ENCODE measurements at places on chromosomes 1 and 21. TPM values are rescaled to one million over a fixed set of nuclear protein-coding genes. Genes with fewer than 3 reads are reported as not detected.

GRCh38 chr1:8533124-8533523 is 215.2 kb downstream of the SLC45A1 start:
- H3K4me1 ChIP-seq, result peaks cover 3% of the 10 kb centered on the region
- H3K36me3 ChIP-seq, result peaks cover 15% of the 10 kb centered on the region
- H3K27me3 ChIP-seq, result no peaks in the 10 kb centered on the region
- no peak overlapping the region for H3K4me3 ChIP-seq

GRCh38 chr1:202207292-202207691 is 13.7 kb downstream of the LGR6 start:
- DNase-seq, result peak; percentile 61
- no peak overlapping the region for H3K4me3 ChIP-seq
- no peaks in the 10 kb centered on the region for H3K4me1 ChIP-seq

DNA sequence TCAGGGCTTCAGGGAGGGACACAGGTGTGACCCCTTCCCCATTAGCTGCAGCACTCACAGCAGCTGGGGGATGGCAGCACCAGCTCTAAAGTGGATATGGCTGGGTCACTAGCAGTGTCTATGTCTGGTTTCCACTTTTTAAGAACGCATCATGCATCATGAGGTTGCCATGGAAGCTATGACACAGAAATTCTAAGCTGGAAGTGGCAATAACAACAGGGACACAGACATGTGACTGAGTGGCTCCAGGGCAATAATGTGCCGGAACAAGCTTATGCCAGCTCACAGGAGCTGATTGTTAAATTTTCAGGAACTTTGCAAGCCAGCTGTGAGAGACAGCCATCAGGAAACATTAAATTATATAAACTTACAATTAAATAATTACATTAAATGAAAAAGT is 51.2 kb upstream of the NFASC start:
- no peak for DNase-seq
- H3K27me3 ChIP-seq, result peaks cover 50% of the 10 kb centered on the region
- no peak overlapping the region for H3K27ac ChIP-seq
- no peaks in the 10 kb centered on the region for H3K36me3 ChIP-seq

GRCh38 chr1:66012106-66012784 is 219.6 kb downstream of the PDE4B start:
- H3K27me3 ChIP-seq, result no peaks in the 10 kb centered on the region
- no peak for DNase-seq
- no peak overlapping the region for H3K4me3 ChIP-seq
- no peaks in the 10 kb centered on the region for H3K4me1 ChIP-seq
- no peaks in the 10 kb centered on the region for H3K36me3 ChIP-seq
- no peak overlapping the region for H3K27ac ChIP-seq

- no peak overlapping the region for H3K27ac ChIP-seq
- H3K27me3 ChIP-seq, result no peaks in the 10 kb centered on the region
- no peak overlapping the region for H3K4me3 ChIP-seq
- DNase-seq, result no peak
- H3K4me1 ChIP-seq, result peaks cover 3% of the 10 kb centered on the region
Observed at GRCh38 chr1:172404121-172404520, 16.4 kb upstream of the C1orf105 start.

- no peaks in the 10 kb centered on the region for H3K36me3 ChIP-seq
- H3K27ac ChIP-seq, result no peak overlapping the region
- no peak for DNase-seq
- H3K4me1 ChIP-seq, result peaks cover 26% of the 10 kb centered on the region
- H3K4me3 ChIP-seq, result no peak overlapping the region
Observed at GRCh38 chr1:162151900-162152829, 82.7 kb downstream of the NOS1AP start.

GRCh38 chr1:49389699-49390098 is 613.0 kb upstream of the BEND5 start:
- peak; percentile 1 for DNase-seq
- no peak overlapping the region for H3K4me3 ChIP-seq

DNA sequence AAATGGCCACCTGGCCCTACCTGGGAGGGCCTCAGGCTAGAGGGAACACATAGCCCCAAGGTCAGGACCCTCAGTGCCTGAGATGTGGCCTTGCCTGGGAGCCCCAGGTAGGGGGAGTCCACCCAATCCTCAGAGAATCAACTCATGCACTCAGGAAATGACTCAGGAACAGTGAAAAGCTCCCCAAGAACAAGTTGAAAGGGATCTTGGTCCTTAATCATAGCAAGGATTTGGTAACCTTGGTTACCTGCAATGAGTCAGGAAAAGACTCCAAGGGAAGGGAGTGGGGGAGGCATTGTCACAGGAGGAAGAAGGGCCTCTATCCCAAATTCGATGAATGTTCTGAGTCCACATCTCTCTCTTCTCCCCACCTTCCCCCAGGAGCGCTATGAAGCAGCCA is 17.0 kb downstream of the MAP7D1 start:
- H3K4me3 ChIP-seq, result no peak overlapping the region
- no peaks in the 10 kb centered on the region for H3K27me3 ChIP-seq
- peak; percentile 44 for DNase-seq
- no peaks in the 10 kb centered on the region for H3K4me1 ChIP-seq
- no peak overlapping the region for H3K27ac ChIP-seq
- H3K36me3 ChIP-seq, result peaks cover 63% of the 10 kb centered on the region

- no peak overlapping the region for H3K27ac ChIP-seq
- H3K4me1 ChIP-seq, result peaks cover 7% of the 10 kb centered on the region
- DNase-seq, result peak; percentile 23
Observed at GRCh38 chr1:99548943-99549605, 96.8 kb upstream of the PALMD start.

The CDC14A gene
- 6.8 TPM for total RNA-seq

The CD1E gene
- not detected for total RNA-seq

The TRABD2B gene
- total RNA-seq, result not detected

The RGSL1 gene
- not detected for total RNA-seq

The ADORA1 gene
- 1.2 TPM for total RNA-seq

The SETDB1 gene
- 71.0 TPM for total RNA-seq

The FMO2 gene
- 0.20 TPM for total RNA-seq

The PTGS2 gene
- 5.8 TPM for total RNA-seq

The GPATCH3 gene
- 17.5 TPM for total RNA-seq

Data from A673 (cell line).